ENCODE measurements at places on chromosomes 3 and 15. TPM values are rescaled to one million over a fixed set of nuclear protein-coding genes. Genes with fewer than 3 reads are reported as not detected.

GRCh38 chr15:60889006-60889405 is 340.1 kb downstream of the RORA start:
- DNase-seq: no peak

GRCh38 chr15:66923438-66923881 is 141.9 kb upstream of the SMAD3 start:
- no peak for DNase-seq

DNA sequence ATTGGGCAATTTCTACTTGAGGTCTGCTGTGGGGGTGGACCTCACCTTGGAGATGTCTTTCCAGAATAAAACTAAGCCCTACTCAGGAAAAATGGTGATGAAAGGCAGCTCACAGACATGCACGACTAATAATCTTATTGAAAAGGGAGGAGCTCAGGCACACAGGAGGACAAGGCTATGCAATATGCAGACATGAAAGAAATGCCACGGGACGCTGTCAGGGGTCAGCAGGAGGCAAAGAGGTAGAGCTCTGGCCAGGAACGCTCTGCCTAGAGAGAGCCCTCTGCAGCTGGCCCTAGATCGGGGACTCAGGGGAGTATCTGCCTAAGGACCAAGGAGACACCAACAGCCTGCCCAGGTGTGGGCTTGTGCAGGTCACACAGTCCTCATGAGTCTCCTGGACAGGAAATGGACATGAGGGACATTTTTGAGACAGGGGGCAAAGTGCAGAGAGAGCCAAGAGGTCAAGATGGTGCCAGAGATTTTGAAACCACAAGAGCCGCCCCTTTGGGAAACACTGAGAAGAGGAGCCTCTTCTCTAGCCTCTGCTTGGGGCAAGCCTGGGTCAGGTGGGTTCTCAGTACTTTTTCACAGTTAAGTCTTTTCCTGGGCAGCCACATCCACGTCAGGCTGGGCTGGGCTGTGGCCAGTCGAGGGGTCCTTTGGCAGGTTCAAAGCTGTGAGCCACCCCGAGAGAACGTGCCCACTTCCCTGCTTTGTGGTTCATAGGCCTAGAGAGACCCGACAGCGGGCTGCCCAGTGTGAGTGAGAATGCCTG is 23.2 kb downstream of the EAF1 start:
- DNase-seq: no peak

GRCh38 chr3:188316021-188316722 is 162.2 kb downstream of the LPP start:
- DNase-seq: no peak

DNA sequence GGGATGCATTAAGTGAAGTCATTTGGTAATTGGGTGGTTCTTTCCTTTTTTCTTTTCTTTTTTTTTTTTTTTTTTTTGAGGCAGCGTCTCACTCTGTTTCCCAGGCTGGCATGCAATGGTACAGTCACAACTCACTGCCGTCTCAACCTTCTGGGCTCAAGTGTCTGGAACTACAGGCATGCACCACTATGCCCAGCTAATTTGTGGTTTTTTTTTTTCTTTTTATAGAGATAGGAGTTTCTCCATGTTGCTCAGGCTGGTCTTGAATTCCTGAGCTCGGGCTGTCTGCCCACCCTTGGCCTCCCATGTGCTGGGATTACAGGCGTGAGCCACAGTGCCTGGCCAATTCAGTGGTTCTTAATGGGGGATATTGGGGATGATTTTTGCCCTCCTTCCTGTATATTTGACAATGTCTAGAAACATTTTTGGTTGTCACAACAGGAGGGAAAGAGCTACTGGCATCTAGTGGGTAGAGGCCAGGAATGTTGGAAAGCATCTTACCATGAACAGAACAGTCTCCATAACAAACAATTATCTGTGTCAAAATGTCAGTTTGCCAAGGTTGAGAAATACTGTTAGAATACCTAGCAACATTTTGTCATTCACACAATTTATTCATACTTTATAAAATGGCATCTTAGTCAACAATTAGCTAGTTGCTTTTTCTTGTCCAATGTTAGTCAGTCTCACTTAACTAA is 79.4 kb upstream of the CNTN3 start:
- DNase-seq: no peak

DNA sequence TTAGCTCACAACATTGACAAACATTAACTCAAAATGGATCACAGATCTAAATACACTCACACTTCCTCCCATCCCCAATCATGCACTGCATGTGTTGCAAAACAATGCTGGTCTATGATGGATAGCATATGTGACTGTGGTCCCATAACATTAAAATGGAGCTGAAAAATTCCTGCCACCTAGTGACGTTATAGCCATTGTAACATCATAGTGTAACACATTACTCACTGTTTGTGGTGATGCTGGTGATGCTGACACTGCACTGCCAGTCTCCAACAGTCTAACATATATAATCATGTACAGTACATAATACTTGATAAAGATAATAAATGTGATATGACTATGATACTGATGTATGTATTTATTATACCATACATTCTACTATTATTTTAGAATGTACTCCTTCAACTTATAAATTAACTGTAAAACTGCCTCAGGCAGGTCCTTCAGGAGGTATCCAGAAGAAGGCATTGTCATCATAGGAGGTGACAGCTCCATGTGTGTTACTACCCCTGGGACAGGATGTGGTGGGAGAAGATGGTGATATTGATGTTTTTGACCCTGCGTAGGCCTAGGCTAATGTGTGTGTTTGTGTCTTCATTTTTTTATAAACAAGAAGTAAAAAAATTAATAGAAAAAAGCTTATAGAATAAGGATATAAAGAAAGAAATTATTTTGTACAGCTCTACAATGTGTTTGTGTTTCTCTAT is 41.3 kb downstream of the TXNRD3 start:
- no peak for DNase-seq

GRCh38 chr3:14123308-14124222 is 1.1 kb downstream of the CHCHD4 start:
- no peak for DNase-seq

DNA sequence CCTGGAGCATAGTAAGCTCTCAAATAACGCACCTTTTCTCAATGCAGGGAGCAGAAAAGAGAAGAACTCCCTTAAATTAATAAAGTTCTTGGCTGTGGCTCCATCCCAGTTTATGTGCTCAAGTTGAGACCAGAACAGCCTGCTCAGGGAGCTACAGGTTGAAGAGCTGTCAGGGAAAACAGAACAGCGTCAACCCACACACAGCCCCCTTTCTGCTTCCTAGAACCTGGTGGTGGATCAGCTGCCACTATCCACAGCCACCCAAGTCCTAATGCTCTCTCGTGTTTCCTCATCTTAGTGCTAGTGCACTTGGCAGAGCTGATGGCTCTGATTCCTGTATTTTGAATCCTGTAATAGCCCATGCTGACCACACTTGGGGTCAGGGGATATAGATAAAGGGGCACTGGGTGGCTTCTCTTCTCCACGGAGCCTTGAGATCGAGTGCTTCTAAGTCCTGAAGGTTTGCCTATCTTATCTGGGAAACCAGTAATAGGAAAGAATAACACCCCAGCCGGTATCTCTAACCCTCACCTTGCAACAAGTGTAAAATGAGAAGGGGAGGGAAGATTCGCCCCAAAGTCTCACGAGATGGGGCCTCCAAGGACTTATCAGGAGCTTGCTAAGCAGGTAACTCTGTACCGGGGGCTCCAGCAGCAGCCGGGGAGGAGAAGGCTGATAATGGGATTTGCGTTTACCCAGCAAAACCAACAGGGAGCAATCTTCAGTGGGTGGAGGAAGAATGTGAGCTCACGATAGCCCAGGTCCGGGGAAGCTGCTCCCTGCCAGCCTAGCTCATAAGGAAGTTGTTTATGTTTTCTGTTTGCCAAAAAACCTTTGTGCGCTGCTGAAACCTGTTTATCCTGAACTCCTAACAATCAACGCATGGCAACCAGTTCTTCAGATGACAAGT is 136.2 kb upstream of the ICE2 start:
- no peak for DNase-seq

The COPG1 gene
- polyA plus RNA-seq: 151 TPM

The HIGD1A gene
- polyA plus RNA-seq: 148 TPM

The TGM5 gene
- not detected for polyA plus RNA-seq
